T-helper 22 cell (primary cell): ENCODE measurements at places on chromosomes 11 and 22.

GRCh38 chr11:78420255-78420764 is 2.7 kb upstream of the GAB2 start:
- peak; percentile 16 for DNase-seq

GRCh38 chr11:64000026-64000739 is 13.9 kb downstream of the OTUB1 start:
- peak; percentile 59 for DNase-seq

DNA sequence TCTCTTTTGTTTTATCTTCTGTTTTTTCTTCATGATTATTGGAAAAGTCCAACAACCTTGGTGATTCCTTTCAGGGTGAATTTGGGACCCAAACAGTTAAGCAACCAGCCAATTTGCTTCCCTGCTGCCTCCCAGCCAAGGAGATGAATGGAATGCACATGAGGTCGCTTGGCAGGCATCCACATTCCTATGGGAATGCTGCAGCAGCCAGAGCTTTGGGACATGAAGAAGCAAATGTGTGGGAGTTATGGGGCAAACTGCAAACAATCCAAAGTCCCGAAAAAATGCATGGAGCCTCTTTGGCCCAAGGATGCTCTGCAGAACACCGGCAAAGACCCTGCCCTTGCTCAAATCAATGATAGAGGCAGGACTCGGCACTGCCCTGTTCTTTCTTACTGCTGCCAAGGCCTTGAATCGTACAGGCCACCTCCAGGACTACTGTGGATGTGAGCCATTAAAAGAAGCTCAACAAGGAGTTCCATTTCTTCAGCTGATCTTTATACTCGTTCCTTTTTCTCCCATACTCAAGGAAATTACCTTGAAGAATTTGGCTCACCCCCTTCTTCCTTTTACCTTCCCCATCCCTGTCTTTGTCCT is 117.3 kb upstream of the TEAD1 start:
- DNase-seq = no peak

GRCh38 chr11:59212744-59213631 is at the start of gene MPEG1:
MPEG1 (minus strand) TSS chr11:59212927; CDS start chr11:59212865, 62 bp downstream.
- DNase-seq = no peak

- DNase-seq = no peak
Observed at GRCh38 chr22:20671409-20672081, 102.4 kb upstream of the SERPIND1 start.

- DNase-seq = no peak
Observed at GRCh38 chr22:50700387-50701075, 27.9 kb downstream of the SHANK3 start.

DNA sequence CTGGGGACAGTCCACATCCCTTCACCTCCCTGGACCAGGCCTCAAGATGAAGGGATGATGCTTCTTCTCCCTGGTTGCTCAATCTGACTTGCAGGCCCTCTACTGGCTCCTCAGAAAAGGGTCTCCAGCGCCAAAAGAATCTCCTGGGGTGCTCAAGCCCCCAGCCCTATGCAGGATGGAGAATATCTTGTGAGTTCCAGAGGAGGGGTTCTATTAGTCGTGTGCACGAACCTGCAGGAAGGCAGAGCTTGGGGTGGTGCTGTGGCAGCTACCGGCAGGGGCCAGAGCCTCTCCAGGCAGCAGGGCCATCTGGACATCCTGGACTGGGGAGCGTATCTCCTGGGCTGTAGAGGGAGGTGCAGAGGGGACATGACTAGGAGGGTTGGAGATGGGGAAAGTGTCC is 1339.5 kb downstream of the BRD1 start:
- no peak for DNase-seq

DNA sequence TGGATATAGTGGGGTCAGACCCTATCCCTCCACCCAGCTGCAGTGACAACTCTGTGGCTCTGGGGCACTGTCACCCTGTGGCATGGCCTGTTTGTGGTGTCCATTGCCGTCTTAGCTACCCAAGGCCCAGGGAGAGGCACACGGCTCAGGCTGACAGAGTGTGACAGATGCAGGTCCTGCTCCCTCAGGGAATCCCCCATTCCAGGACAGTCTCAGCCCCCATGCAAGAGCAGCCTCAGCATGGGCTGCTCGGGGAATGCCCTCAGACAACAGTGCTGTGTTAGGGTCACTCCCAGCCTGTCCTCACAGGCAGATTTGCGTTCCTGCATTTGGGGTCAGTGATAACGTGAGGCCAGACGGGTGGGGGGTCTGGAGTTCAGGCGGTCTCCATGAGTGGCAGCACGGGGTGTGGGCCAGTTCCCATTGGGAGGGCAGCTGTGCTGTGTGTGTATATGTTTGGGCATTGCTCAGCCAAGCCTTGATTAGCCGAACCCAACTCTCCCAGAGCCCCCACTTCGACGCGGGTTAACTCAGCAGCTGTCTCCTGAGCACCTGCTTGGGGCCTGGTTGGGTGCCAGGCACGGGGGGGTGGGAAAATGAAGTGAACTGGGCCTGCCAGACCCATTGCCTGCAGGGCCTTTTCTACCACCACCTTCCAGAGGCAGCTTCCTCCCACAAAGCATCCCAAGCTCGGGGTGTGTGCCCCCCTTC is 5.3 kb upstream of the KCNQ1OT1 start:
- DNase-seq = no peak

GRCh38 chr22:20994128-20994901 is 7.6 kb downstream of the THAP7 start:
- DNase-seq = no peak

DNA sequence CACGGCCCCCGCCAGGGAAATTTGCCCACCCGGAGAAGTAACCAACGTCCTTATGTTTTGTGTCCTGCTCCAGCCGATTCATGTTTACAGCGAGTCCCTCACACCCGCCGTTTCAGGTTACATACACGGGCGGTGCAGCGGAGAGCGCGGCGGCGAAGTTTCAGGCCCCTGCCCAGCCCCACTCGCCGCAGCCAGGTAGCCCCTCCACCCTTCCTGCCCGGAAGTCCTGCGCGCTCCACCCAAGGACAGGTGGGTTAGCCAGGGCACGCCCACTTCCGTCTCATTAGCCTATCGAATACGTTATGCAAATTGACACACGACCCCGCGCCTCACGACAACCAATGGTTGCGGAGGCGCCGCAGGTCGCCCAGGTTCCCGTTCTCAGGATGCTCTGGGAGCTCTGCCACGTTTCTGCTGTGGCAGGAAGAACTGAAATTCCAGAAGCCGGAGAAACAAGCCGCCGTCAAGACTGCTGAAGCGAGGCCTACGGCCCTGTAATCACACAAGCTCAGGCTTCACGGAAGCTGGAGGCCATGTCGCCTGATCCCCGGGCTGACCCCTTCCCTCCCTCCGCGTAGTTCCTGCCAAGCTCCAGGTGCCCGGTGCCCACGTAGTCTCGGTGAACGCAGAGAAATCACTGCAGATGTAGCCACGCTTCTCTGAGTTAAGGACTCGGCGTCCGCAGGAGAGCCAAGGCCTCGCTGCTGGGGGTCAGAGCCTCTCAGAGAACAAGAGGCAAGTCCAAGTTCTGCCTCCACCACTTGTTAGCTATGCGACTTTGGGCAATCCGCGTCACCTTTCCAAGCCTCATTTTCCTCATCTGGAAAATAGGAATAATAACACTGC is 22.4 kb upstream of the MYH9 start:
- peak; percentile 67 for DNase-seq

GRCh38 chr11:78641541-78641940 is 66.9 kb upstream of the NARS2 start:
- no peak for DNase-seq

- DNase-seq = no peak
Observed at GRCh38 chr11:73245461-73245860, 26.7 kb upstream of the P2RY6 start.

DNA sequence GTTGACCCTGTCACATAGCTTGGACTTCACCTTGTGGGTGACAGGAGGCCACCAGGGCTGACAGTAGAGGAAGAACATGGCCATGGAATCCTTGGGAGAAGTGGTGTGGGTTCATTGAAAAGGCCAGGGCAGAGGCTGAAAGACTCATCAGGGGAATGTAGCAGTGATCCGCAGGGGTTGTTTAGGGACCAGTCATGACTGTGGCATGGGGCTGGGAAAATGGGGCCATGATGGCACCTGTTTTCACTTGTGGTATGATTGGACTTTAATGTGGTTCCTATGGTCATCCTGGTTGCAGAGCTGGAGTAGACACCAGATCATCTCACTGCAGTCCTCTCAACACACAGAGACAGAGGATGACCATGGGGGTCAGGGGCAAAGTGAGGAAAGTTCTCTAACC is 66.7 kb upstream of the MYEOV start:
- no peak for DNase-seq

GRCh38 chr22:36493690-36494110 is 12.3 kb upstream of the TXN2 start:
- DNase-seq = no peak

GRCh38 chr11:64352099-64352994 is 6.6 kb upstream of the RPS6KA4 start:
- DNase-seq = no peak

DNA sequence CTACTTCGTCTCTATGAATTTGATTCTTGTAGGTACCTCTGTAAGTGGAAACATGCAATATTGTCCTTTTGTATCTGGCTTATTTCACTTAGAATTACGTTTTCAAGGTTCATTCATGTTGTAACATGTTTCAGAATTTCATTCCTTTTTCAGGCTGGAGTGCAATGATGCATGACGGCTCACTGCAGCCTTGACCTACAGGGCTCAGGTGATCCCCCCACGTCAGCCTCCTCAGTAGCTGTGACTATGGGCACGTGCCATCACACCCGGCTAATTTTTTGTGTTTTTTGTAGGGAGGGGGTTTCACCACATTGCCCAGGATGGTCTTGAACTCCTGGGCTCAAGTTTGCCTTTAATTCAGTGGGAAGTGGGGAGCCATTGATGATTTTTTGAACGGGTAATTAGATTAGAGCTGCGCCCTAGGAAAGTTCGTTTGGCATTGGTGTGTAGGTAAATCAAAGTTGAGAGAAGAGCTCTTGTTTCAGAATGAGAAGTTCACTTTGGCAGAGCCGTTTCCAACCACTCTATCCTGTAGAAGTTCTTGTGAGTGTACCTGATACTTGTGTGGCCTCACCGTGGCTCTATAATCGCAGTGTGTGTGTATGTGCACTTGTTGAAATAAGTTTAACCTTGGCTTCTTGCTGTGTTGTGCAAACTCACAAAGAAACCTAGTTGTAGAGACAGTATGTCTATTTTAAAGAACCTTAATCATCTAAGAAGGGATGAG is 115.9 kb downstream of the NAV2 start:
- no peak for DNase-seq

GRCh38 chr22:32562401-32562800 is 87.8 kb downstream of the FBXO7 start:
- no peak for DNase-seq

DNA sequence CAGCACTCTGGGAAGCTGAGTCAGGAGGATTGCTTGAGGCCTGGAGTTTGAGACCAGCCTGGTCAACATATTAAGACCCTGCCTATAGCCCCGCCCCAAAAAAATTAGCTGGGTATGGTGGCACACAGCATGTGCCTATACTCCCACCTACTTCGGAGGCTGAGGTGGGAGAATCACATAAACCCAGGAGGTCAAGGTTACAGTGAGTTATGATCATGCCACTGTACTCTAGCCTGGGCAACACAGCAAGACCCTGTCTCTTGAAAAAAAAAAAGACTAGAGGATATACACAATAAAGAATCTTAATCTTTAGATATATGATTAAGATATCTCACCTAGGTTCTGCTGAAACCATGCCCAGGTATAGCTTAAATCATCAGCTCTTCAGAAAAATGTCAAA is 136.7 kb downstream of the APOL5 start:
- no peak for DNase-seq

DNA sequence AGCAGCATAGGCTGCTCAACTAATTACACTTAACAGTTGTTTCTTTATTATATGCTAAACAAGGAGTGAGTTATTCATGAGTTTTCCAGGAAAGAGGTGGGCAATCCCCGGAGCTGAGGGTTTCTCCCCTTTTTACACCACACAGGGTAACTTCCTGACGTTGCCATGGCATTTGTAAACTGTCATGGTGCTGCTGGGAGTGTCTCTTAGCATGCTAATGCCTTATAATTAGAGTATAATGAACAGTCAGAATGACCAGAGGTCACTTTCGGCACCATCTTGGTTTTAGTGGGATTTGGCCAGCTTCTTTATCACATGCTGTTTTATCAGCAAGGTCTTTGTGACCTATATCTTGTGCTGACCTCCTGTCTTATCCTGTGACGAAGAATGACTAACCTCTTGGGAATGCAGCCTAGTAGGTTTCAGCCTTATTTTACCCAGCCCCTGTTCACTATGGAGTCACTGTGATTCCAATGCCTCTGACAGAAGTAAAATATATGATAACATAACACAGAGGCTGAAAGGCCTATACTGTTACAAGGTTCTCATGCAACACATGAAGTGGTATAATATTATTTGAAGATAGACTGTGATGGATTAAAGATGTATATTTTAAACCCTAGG is 41.3 kb upstream of the RDX start:
- no peak for DNase-seq

GRCh38 chr11:77115181-77115611 is 12.6 kb downstream of the OMP start:
- DNase-seq = no peak

GRCh38 chr11:23725752-23726151 is 771.1 kb upstream of the LUZP2 start:
- DNase-seq = no peak

GRCh38 chr11:118106789-118107335 is 20.1 kb upstream of the SMIM35 start:
- DNase-seq = no peak

DNA sequence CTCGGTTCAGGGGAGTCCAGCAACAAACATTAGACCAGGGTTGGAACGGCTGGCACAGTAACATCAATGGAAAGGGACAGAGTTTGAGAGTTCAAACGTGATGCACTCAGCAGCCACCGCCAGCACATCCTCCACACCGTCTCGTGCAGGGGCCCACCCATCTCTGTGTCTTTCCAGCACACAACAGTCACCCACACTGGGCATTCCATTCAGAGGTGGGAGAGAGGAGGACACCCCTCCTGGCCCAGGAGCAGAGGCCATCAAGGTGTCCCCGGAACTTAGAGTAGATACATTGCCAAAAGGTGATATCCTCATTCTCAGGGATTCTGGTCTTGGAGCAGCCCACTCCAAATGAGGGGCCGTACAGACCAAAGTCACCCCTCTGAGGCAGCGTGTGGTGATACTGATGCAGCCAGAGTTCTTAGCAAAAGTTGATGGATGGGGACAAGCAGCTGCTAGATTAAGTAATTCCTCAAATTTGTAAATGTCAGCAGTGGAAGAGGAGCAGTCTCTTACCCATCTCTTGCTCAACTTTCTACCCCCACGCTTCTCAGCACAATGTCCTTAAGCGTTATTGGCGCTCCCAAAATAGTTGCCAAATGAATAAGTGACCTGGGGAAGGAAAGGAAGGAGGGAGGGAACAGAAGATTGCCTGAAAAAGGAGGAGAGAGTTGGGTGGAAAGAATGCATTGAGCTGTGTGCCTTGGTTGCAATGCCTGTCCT is 5.5 kb downstream of the SNAP29 start:
- no peak for DNase-seq
